Left renal cortex interstitium (tissue), 4 donors: ENCODE measurements at places on chromosomes 3 and 15. TPM values are rescaled to one million over a fixed set of nuclear protein-coding genes. Genes with fewer than 3 reads are reported as not detected.

The SLC12A1 gene
- 563 TPM for polyA plus RNA-seq

The RLBP1 gene
- not detected for polyA plus RNA-seq

The C3orf33 gene
- polyA plus RNA-seq: 9.9 TPM

The SIDT1 gene
- 2.8 TPM for polyA plus RNA-seq

The HMCES gene
- polyA plus RNA-seq: 56.5 TPM

The ATP13A5 gene
- polyA plus RNA-seq: 0.24 TPM

The CLDN16 gene
- 31.3 TPM for polyA plus RNA-seq

The TMEM44 gene
- polyA plus RNA-seq: 14.6 TPM

The FOXB1 gene
- polyA plus RNA-seq: not detected

The TICRR gene
- 15.8 TPM for polyA plus RNA-seq

The TTC21A gene
- polyA plus RNA-seq: 6.0 TPM

The RHOV gene
- polyA plus RNA-seq: 1.8 TPM

The DIS3L gene
- 42.0 TPM for polyA plus RNA-seq

The CHRM5 gene
- 0.16 TPM for polyA plus RNA-seq

The B3GALNT1 gene
- 47.8 TPM for polyA plus RNA-seq
